CD8-positive, alpha-beta memory T cell (primary cell): ENCODE measurements at places on chromosomes 7 and 10.
A peak's percentile ranks its signal among the peaks of the same experiment; 100 is the strongest.

- DNase-seq: peak; percentile 73
Measured at GRCh38 chr7:50333221-50333651, 28.7 kb downstream of the IKZF1 start.

- no peak for DNase-seq
Measured at GRCh38 chr7:37546677-37547076, 98.0 kb upstream of the ELMO1 start.

DNA sequence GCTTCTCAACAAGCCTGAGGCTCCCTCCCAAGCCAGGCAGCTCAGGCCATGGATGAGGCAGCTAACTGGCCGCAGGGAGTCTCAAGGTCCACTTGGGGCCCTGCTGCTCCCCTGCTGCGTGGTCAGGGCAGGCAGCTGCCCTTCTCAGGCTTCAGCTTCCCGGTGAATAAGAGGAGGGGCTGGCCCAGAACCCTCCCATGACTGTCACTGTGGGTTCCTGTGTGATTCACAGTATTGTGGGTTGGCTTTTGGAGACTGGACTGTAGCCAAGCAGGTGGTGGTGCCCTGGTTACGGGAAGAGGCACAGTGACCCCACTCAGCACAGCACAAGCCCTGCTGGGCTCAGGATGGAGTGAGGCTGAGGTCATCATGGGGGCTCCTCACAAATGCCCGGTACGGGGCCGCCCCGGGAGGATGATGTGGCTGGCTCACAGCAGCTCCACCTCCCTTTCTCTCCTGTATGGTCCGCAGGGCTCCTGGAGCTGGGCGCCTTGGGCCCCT lies 189.8 kb downstream of the HECW1 start:
- DNase-seq: no peak

DNA sequence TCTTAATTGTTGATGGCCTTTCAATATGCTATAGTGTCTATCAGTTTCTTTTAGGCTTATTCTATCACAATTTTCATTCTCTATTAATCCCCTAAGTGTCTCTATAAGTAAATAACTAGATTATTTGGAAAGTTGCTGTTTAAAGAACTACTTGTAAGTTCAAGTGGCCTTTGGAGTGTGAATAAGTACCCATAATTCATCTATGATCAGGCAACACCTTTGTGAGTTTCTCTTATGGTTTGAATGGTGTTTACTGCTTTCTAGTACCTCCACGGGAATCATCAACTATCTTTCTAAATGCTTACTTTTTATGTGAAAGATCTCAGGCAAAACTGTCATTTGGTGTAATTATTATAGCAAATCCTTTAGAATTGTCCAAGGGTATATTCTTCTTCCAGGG lies 166.7 kb downstream of the POU6F2 start:
- no peak for DNase-seq

DNA sequence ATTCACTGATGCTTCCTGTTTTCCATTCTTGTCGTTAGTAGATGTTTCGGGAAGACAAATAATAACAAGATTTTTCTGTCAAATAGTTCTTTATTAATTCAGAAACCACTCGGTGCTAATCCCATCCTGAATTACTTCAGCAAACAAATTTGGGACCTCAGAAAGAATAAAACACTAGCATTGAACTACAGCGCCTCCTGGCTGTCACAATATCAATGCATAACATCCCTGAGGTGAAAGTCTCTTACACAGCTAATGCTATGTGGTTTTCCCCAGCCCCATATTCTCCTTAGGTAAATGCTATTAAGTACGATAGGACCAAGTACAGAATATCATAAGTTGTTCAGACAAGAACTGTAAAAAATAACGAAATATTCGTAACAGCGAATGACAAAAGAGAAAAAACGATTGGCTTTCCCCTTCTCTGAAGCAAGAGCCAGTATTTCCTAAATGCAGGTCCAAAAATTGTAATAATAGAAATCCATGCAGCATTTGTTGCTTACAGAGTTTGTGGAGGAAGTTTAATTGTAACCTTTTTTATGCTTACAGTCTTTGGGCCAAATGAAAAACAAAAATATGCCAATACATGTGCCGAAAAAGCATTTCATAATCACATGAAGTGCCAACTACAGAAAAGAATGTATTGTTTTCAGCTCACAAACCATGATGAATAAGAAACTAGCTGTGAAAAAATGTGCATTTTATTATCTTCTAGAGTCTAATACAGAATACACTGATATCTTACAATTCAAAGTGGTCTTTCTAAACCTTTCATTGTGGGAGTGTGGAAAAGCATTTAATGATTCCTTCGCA lies 47.3 kb downstream of the MYPN start:
- DNase-seq: peak; percentile 63

DNA sequence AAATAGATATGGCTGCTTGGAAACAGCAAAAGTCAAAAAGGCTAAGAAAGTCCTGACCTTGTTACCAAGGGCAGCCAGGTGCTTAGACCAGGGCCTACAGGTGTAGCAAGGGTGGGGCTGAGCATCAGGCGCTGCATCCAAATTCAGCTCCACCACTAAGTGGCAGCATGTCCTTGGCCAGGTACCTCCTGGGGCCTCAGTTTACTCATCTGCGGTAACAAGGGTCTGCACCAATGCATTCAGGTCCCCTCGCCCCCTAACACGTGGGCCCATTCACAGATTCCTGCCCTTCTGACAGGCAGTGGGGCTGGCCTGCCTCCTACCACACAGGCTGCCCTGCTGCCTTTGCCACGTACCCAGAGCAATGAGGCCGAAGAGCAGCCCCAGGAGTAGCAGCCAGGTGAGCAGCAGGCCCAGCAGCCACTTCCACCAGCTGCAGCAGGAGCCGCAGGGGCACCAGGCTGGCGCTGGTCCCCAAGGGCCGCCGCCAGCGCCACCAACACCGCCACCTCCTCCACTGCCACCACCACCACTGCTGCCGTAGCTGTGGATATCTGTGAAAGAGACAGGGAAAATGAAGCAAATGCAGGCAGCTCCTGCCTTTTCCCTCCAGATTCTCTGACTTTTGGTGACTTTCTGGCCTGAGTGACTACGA lies 28.9 kb downstream of the COL17A1 start:
- no peak for DNase-seq

DNA sequence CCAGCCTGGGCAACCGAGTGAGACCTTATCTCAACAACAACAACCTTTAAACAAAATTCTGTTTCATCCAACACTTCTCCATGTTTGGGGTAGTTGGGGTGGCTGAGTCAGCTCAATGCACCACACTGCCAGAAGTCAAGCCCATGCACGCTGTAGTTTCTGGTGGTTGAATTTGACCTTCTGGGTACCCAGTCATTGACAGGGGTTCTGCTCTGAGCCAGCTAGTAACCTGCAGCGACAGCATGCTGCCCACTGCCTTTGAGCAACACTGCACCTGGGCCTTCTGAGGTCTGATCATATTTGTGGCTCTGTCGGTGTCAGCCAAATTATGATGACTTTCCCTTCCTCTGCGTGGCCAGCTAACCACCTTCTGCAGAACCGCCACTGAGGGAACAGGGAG lies 84.6 kb upstream of the ZNF438 start:
- no peak for DNase-seq

DNA sequence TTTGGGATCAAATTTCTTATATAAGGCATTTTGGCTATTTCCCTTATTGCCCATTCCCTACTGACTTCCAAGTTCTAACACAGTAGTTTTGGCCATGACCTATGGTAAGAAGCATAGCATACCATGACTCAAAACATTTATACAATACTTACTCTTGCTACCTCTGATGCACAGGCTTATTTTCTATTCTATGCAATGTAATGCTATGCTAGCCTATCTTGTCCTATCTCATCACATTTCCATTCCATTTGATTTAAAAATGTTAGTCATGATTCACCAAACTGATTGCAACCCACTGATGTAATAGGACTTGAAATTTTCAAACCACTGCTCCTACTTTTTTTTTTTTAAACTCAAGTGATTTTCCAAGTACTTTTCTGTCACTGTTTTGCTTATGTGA lies 658.5 kb downstream of the TYW1 start:
- no peak for DNase-seq

- DNase-seq: no peak
Measured at GRCh38 chr10:5512881-5513612, 11.7 kb upstream of the CALML3 start.

GRCh38 chr7:107833684-107834106 lies 30.7 kb upstream of the SLC26A3 start:
- no peak for DNase-seq

DNA sequence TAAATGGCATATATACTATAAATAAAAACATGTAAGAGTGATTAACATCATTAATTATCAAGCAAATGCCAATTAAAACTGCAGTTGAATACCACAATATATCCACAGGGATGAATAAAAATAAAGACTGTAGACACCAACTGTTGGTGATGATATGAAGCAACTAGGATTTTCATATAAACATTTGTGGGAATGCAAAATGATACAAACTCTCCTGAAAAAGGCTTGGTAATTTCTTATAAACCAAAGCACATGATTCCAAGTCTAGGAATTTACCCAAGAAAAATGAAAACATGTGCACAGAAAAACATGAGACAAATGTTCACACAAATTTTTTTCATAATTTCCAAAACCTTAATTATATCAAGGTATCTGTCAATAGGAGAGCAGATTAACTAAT lies 448.1 kb downstream of the ETV1 start:
- no peak for DNase-seq

DNA sequence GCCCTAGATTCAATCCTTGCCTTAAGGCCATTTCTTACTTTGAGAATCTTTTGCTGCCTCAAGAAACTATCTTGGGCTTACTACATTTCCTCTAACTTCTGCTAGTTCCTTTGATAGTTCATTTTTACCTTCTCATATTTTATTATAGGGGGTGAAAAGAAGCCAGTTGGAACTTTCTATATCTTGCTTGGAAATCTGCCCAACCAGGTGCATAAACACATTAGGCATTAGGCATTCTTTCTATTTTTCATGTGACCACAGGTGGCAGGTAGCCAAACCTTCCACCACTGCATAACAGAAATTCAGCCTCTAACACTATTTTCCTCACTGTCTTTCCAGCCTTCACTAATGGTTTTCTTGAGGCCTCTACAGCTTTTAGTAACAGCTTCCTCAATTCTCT lies 300.0 kb upstream of the SP8 start:
- no peak for DNase-seq

DNA sequence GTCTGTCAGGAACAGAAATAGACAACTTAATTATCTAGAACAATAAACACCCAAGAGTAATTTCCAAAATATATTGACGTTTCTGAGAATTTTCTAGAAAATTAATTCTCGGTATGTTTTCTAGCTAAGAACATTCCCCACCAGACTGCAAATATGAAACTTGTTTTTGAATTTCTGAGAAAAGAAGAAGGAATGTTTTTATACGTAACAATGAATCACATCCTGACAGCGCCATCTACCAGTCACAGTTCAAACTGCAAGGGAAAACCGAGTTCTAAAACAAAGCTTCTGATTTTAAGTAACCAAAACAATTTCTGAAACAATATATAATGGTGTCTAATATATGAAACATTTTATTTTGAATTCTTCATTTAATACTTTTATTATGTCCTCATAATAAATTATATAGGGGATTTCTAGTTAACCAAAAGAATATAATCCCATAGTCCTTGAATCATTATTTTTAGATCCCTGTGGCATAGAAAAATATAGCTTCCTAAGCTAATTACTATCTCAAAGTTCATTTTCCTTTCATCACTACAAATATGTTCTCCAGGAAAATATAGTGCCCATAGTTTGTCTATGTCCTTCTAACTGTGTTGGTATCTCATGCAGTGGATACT lies 34.5 kb upstream of the MEOX2 start:
- DNase-seq: no peak
